ENCODE measurements at places on chromosomes 12 and 14.

GRCh38 chr12:19894050-19894449 is 454.8 kb downstream of the AEBP2 start:
- DNase-seq = peak; percentile 20

- no peak for DNase-seq
Measured at GRCh38 chr14:106808458-106808857, 1282.1 kb downstream of the TMEM121 start.

DNA sequence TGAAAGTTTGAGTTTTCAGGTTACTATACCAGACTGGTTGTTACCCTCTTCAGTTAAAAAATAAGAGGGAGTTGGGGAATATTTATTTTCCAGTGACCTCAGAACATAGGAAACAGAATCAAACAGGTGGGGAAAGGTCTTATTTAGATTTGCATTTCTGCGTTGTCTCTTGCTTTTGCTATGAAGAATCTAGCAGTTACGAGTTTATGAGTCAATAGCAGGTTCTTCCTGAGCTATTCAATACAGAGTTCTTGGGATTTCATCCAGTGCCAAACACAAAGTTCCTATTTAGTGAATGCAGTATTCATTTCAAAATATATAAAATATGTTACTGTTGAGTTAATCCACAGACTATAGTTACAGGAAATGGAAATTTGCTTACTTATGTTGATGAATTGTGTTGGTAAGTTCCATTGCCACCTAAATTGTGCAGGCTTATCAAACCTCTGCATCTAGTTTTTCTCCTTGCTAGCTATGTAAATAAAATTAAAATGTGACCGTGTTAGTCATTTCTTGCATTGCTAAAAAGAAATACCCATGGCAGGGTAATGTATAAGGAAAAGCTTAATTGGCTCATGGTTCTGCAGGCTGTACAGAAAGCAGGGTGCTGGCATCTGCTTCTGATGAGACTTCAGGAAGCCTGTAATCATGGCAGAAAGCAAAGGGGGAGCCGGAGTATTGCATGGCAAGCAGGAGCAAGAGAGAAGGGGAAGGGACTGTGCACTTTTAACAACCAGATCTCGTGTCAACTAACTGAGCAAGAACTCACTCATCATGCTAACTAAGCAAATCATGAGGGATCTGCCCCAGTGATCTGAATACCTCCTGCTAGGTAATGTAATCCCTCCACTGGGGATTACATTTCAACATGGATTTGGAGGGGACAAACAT is 110.2 kb downstream of the KTN1 start:
- DNase-seq = no peak

DNA sequence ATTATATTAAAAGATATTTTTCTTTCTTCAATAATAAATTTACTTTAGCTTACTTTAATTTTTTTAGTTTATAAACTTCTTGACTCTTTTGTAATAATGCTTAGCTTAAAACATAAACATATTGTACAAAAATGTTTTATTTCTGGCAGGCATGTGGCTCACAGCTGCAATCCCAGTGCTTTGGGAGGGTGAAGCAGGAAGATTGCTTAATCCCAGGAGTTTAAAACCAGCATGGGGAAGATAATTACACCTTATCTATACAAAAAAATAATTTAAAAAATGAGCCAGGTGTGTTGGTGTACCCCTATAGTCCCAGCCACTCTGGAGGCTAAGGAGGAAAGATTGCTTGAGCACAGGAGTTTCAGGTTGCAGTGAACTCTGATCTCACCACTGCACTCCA is 120.7 kb downstream of the GPHN start:
- DNase-seq = no peak

- DNase-seq = no peak
Measured at GRCh38 chr12:106049546-106049945, 89.2 kb downstream of the NUAK1 start.
